T-helper 17 cell (primary cell): ENCODE measurements at places on chromosomes 4 and X.

GRCh38 chr4:142528433-142528832 lies 317.7 kb downstream of the INPP4B start:
- no peaks in the 10 kb centered on the region for H3K27me3 ChIP-seq
- no peak for DNase-seq

DNA sequence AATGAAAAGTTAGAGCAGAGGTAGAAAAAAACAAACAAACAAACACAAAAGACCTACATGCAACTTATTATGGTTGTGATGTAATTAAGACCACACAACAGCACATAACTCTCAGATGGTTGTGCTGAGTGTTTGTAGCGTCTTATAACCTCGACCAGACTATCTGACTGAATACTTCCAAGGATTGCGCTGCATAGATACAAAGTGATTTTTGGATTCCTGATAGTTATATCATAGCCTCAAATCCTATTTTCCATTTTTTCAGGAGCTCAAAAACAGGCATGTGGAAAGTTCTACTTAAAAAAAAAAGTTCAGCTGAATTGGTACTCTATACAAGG lies 236.1 kb downstream of the SPRY1 start:
- H3K4me3 ChIP-seq: no peak overlapping the region
- DNase-seq: no peak
- H3K4me1 ChIP-seq: no peaks in the 10 kb centered on the region
- no peaks in the 10 kb centered on the region for H3K27me3 ChIP-seq
- no peaks in the 10 kb centered on the region for H3K36me3 ChIP-seq

DNA sequence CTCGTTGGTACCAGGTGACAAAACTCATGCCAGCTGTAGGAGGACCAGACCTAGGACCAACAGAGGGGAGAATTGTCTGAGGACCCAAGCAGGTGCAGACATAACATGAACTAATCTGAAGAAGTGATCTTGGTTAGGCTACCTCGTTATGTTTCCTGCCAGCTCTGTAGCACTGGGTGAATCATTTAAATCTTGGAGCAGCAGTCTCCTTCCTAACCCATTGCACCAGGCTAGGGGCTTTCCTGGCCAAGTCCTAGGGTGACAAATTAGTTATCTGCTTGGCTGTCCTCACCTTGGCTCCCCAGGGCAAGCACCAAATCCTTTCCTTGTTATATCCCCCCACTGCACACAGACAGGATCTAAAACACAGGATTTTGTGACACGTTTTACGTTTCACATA lies 87.8 kb downstream of the WWC2 start:
- H3K36me3 ChIP-seq: peaks cover 2% of the 10 kb centered on the region
- no peak overlapping the region for H3K4me3 ChIP-seq
- peaks cover 11% of the 10 kb centered on the region for H3K4me1 ChIP-seq
- no peak for DNase-seq
- H3K27me3 ChIP-seq: no peaks in the 10 kb centered on the region
- H3K27ac ChIP-seq: no peak overlapping the region

DNA sequence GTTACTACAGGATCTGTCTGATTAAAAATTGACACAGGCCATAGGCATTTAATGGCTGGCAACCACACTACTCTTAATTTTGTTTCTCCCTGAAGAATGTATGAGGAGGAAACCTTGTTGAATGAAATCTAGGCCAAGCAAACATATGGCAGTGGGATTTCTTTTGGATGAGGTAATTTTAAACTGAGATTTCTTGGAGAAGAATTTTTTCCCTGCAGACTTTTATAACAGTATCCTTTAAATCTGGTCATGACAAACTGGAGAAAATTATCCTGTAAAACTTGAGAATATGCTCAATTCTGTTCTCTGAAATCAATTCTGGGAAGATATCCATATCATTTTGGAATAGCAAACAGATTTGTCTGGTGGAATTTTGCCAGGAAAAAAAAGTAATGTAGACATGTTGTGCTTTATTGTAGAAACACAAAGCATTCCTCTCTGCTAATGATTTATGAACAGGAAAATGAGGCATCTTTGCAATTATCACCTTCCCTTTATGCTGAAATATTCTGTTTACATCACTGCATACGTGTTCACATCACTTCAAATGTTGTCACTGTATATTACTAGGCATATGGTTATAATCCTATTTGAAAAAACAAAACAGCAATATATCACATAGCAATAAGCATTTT lies 108.3 kb upstream of the ARSJ start:
- H3K27ac ChIP-seq: no peak overlapping the region
- H3K36me3 ChIP-seq: peaks cover 2% of the 10 kb centered on the region
- no peak overlapping the region for H3K4me3 ChIP-seq
- no peaks in the 10 kb centered on the region for H3K4me1 ChIP-seq
- DNase-seq: no peak
- H3K27me3 ChIP-seq: no peaks in the 10 kb centered on the region

DNA sequence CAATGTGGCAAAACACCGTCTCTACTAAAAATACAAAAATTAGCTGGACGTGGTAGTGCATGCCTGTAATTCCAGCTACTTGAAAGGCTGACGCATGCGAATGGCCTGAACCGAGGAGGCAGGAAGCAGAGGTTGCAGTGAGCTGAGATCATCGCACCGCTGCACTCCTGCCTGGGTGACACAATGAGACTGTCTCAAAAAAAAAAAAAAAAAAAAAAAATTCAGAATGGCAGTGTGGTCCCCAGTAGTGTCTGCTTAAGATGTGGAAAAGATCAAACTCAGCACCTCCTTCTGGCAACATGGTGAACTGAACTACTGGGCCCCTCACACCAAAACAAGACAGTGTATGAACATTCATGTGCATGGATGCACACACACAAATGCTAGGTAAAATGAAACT lies 32.2 kb downstream of the SMS start:
- DNase-seq: peak; percentile 32
- peak overlapping the region; percentile 26 for H3K4me3 ChIP-seq
- H3K4me1 ChIP-seq: peaks cover 11% of the 10 kb centered on the region
- H3K27me3 ChIP-seq: no peaks in the 10 kb centered on the region
- H3K27ac ChIP-seq: peak overlapping the region; percentile 93

DNA sequence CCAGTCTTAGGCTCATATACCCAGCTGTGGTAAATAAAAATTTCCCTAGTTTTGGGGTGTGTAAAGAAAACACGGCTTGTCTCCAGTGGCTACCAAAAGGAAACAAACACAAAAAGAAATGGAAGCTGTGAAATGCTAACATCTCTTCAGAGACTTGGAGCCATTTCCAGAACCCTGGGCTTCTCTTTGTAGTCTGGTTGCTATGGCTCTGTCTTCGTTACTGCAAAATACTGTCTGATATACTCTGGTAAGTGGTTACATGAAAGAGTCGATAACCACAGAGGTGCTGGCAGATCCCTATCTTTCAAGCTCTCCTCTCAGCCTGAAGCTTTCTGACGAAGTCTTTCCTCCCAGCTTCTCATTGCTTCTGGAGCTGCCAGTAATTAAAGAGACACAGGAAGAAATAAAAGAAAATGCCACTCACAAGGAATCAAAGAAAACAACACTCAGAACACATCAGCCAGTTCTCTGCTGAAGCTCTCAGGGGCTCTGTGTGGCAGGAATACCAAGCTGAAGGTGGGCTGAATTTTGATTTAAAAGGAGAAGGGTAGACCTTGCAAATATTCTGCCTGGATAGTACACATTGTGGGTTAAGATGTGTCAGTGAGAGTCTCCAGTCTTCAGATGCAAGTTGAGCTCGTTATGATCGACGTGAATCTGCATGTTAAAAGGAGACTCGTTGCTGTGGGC lies 107.6 kb upstream of the FAM9C start:
- DNase-seq: no peak
- H3K4me3 ChIP-seq: peak overlapping the region; percentile 57
- H3K27ac ChIP-seq: peak overlapping the region; percentile 87
- no peaks in the 10 kb centered on the region for H3K27me3 ChIP-seq
- H3K4me1 ChIP-seq: peaks cover 4% of the 10 kb centered on the region
- H3K36me3 ChIP-seq: no peaks in the 10 kb centered on the region

DNA sequence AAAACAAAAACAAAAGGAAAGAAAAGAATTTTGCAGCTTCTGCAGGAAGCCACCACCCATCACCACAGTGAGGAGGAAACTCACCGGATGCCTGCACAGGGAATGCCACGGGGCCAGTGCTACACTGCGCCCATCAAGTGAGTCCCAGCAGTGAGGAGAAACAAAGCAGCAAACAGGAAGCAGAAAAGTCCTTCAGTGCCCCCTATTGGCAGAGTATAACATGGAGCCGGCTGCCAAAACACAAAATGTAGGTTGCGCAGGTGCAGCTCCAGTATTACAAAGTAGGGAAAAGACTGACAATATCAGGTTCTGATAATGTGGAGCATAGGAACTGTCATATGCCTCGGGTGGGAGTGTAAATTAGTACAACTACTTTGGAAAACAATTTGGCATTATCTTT lies 23.3 kb upstream of the SCML2 start:
- no peaks in the 10 kb centered on the region for H3K27me3 ChIP-seq
- H3K27ac ChIP-seq: no peak overlapping the region
- peaks cover 5% of the 10 kb centered on the region for H3K4me1 ChIP-seq
- H3K4me3 ChIP-seq: no peak overlapping the region
- H3K36me3 ChIP-seq: no peaks in the 10 kb centered on the region

DNA sequence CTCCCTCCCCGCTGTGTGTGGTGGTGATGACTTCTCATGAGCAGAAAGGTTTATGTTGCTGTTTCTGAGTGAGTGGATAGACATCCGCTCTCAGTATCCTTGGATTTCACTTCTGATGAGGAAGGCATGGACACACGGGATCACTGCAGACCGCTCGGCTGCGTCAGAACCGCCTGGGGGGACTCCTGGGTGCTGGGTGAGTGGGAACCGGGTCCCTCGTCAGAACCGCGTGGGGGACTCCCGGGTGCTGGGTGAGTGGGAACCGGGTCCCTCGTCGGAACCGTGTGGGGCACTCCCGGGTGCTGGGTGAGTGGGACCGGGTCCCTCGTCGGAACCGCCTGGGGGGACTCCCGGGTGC lies 9.0 kb downstream of the CTBP1 start:
- no peaks in the 10 kb centered on the region for H3K27me3 ChIP-seq
- peak; percentile 3 for DNase-seq
- H3K36me3 ChIP-seq: no peaks in the 10 kb centered on the region
- H3K27ac ChIP-seq: no peak overlapping the region

- no peaks in the 10 kb centered on the region for H3K27me3 ChIP-seq
- H3K36me3 ChIP-seq: no peaks in the 10 kb centered on the region
- H3K4me3 ChIP-seq: no peak overlapping the region
- H3K27ac ChIP-seq: no peak overlapping the region
Observed at GRCh38 chr4:33996075-33996718, 2248.1 kb downstream of the ARAP2 start.

GRCh38 chr4:5379895-5380294 lies 328.5 kb downstream of the EVC2 start:
- H3K4me1 ChIP-seq: no peaks in the 10 kb centered on the region
- H3K27ac ChIP-seq: no peak overlapping the region
- H3K27me3 ChIP-seq: no peaks in the 10 kb centered on the region
- no peaks in the 10 kb centered on the region for H3K36me3 ChIP-seq

DNA sequence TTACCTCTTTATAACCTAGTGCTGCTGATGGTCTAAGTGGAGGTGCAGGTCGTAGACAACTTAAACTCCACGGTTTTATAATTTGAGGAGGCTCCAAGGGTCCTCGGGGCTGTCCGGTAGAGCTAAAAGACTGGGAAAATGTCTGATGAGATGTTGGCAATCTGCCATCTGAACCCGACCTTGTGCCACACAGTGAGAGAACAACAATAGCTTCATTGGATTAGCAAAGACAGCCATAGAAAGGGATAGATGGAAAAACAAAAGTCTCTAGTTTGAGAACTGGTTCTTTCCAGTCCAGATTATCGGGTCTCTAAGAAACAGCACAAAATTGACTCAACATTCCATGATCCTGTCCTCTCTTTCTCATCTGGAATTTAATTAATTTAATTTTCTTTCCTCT lies 31.6 kb downstream of the CD40LG start:
- no peaks in the 10 kb centered on the region for H3K36me3 ChIP-seq
- peak overlapping the region; percentile 97 for H3K27ac ChIP-seq
- H3K4me1 ChIP-seq: peaks cover 23% of the 10 kb centered on the region
- no peaks in the 10 kb centered on the region for H3K27me3 ChIP-seq

GRCh38 chr4:182684796-182685195 lies 232.4 kb downstream of the DCTD start:
- no peaks in the 10 kb centered on the region for H3K36me3 ChIP-seq
- no peak overlapping the region for H3K27ac ChIP-seq
- no peak overlapping the region for H3K4me3 ChIP-seq

- H3K27me3 ChIP-seq: peaks cover 65% of the 10 kb centered on the region
- peak within 1 kb of the TSS; percentile 87 for H3K4me3 ChIP-seq
- H3K36me3 ChIP-seq: no peaks in the 10 kb centered on the region
- peak; percentile 11 for DNase-seq
- peaks cover 18% of the 10 kb centered on the region for H3K4me1 ChIP-seq
Observed at GRCh38 chr4:55635741-55636655, at the start of gene NMU. Gene NMU, minus strand, starts transcription at chr4:55636298. Its CDS starts 106 bp downstream, at chr4:55636192.

DNA sequence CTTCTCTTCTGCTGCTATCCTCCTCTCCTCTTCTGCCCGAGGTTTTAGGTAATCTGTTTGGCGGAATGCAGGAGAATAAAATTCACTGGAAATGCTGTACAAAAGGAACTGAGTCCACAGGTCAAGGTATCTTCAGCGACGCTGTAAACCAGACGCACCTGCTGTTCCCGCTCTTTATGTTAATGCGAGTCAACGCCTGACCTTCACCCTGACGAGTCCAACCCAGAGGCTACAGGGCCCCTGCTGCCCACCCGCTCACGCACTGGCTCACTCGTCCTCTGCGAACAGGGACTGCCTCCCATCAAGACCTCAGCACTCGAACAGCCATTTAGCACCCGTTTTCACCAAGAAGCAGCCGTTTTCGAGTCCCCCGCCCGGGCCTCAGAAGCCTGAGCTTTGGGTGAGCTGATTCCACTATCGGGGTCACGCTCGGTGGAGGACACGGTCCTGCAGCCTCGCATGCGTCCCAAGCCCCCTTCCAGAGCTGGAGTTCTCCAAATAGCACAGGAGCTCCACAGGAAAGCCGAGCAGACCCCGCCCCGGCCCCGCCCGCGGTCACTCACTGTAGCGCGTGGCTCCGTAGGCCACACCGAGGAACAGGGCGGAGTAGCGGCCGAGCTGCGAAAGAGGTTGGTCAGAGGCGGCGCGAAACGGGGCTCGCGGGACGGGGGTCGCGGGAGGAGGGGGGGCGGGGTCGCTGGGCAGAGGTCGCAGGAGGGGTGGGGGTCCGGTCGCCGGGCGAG lies 556 bp downstream of the ATP5ME start:
- peaks cover 9% of the 10 kb centered on the region for H3K4me1 ChIP-seq
- H3K27me3 ChIP-seq: no peaks in the 10 kb centered on the region
- H3K4me3 ChIP-seq: peak overlapping the region; percentile 86
- no peaks in the 10 kb centered on the region for H3K36me3 ChIP-seq
- peak overlapping the region; percentile 73 for H3K27ac ChIP-seq
- no peak for DNase-seq

DNA sequence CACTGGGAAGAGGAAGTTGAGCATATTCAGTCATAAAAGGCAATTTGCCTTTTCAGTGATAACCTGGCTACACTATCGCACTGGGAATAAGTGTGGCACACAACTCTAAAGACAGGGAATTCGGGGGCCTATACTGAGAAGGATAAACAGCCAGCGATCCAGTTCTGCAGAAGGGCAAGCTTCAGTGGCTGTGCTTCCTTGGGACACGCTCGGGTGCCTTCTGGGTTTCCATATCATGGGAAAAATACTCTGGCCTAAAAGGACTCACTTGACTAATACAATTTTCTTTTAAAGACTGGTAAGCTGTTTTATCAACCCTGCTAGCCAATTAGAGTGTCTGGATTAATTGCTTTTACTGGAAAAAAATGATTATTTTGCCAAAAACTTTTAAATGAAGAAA lies 58.5 kb downstream of the TENM3 start:
- H3K27me3 ChIP-seq: no peaks in the 10 kb centered on the region
- DNase-seq: no peak
- H3K36me3 ChIP-seq: no peaks in the 10 kb centered on the region

GRCh38 chr4:169723207-169723965 lies 34.4 kb downstream of the HPF1 start:
- H3K27ac ChIP-seq: no peak overlapping the region
- H3K4me1 ChIP-seq: peaks cover 4% of the 10 kb centered on the region
- H3K36me3 ChIP-seq: no peaks in the 10 kb centered on the region
- H3K27me3 ChIP-seq: no peaks in the 10 kb centered on the region
- no peak for DNase-seq
